ENCODE measurements at places on chromosomes 16 and 17.

DNA sequence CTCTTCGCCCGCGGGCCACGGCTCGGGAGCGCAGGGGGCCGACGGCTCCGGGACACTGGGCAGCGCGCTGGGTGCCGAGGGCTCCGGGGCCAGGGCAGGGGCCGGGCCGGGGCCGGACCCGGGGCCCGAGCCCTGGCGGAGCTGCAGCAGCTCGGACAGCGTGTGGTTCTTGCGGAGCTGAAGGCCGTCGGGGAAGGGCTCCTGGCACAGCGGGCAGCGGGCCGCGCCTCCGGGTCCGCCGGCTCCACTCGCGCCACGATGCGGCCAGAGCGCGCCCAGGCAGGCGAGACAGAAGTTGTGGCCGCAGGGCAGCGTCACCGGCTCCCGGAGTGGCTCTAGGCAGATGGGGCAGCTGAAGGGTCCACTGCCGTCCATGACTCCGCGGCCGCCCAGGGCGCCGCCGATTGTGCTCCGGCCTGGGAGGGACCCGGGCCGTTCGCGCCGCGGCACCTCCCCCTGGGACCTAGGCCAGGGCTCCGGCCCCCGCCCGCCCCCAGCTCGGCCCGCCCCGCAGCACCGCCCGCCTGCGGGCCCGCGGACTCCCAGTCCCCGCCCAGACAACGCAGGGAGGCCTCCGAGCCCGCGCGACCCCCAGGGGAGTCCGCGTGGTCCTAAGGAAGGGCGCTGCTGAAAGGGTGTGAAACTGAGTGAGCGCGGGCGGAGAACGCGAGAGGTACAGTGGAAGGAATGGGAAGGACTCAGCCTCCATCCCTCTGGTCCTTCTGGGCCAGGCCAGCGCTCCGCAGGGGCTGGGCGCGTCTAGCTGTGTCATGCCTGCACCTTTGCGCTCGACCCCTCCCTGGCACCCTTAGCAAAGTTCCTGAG is at the start of gene TRIM47:
TRIM47 (minus strand) TSS at position 408 of the 825 bp plus-strand sequence; CDS start at position 375, 33 bp downstream.
- no peak for DNase-seq

DNA sequence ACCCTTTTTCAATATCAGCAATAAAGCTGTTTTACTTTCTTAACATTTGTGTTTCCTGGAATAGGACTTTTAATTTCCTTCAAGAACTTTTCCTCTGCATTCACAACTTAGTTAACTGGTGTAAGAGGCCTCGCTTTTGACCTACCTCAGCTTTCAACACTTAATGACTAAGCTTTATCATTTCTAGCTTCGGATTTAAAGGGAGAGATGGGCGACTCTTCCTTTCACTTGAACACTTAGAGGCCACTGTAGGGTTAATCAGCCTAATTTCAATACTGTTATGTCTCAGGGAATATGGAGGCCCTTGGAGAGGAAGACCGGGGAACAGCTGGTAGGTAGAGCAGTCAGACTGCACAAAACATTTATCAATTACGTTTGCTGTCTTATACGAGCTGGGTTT is 4.7 kb downstream of the SYNRG start:
- DNase-seq: no peak

GRCh38 chr16:12740986-12741610 is 62.6 kb downstream of the CPPED1 start:
- DNase-seq: no peak

- DNase-seq: no peak
Measured at GRCh38 chr17:27896701-27897100, 3.5 kb upstream of the LYRM9 start.

DNA sequence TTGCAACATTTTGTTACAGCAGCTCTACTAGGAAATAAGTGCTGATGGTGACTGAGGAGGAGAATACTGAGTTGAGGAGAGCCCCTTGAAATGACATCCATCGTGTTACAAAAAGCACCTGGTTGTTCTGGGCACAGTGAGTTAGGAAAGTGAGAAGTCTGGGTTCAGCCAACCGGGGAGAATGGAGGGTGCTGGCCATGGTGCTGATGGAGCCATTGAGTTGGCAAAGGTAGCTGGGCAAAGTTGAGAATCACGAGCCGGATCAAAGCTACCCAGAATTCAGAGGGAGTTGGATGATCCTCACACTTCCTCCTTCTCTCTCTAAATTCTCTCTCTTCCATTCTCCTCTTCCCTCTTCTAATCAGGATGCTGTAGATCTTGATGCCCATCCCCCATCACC is 35.0 kb upstream of the ASIC2 start:
- no peak for DNase-seq

DNA sequence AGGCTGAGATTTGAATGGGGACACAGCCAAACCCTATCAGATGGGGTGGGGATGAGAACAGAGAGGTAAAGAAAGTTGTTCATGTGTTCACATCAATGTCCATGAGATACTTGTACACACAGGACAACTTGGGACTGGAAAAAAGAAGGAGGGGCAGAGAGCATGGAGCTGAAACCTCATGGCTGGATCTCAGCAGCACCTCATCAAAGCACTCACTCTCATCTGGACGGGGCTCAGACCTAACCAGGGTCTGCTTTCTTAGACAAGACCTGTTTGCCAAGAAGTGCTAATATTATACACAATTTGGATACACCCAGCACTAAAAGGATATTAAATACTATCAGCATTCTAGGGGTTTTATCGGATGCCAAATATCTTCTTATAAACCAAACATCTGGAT is 399.8 kb downstream of the SLC39A11 start:
- no peak for DNase-seq

DNA sequence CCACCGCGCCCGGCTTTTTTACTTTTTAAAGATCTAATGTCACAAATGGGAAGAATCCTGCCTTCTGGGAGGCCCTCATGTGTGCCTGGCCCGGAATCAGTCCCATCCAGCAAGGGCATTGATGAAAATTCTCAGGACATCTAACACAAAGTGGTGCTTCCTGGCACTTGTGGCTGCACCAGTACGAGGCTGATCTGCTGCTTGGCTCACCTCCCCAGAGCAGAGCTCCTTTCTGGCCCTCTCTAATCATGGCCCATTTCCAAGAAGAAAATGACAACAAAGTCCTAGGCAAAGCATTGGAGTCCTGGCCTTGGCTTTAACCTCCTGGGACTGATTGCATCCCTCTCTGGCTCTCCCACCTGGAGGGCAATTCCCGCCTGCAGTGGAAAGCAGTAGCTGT is 50.7 kb upstream of the SIAH1 start:
- DNase-seq: no peak

DNA sequence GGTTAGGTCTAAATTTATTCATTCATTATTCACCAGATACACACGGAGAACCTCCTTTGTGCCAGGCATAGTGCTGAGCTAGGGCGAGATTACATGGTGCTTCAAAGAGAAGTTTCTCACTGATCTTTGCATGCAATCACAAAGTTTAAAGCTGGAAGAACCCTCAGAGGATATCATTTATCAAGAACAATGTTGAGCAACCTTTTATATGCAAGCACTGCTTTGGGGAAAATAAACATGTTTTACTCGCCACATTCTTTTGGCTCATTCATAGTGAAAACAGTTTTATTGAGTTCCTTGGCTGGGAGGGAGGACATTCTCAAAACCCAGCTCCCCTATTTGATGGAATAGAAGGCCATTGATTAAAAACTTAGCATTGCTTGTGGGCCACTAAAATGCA is 49.8 kb upstream of the XYLT1 start:
- DNase-seq: no peak

DNA sequence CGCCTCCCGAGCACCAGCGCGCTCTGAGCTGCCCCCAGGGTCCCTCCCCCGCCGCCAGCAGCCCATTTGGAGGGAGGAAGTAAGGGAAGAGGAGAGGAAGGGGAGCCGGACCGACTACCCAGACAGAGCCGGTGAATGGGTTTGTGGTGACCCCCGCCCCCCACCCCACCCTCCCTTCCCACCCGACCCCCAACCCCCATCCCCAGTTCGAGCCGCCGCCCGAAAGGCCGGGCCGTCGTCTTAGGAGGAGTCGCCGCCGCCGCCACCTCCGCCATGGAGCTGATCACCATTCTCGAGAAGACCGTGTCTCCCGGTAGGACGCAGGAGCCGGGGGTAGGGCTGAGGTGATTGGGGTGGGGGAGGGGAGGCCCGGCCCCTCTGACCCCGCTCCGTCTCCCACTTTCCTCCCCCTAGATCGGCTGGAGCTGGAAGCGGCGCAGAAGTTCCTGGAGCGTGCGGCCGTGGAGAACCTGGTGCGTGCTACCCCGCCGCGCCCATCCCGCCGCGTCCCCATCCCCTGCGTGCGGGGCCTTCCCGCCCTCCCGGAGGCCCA is 329 bp downstream of the KPNB1 start:
- DNase-seq: peak; percentile 30

DNA sequence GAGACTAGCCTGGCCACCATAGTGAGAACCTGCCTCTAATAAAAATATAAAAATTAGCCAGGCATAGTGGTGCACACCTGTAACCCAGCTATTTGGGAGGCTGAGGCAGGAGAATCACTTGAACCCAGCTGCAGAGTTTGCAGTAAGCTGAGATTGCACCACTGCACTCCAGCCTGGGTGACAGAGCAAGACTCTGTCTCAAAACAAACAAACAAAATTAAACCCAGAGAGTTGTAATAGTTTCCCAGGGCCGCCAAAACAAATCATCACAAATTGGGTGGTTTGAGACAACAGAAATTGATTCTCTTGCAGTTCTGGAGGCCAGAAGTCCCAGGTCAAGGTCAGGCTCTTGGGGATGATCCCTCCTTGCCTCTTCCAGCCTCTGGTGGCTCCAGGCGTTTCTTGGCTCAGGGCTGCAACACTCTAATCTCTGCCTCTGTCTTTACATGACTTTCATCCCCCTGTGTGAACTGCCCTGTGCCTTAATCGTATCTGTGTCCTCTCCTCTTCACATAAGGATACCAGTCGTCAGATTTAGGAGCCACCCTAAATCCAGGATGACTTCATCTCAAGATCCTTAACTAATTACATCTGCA is 100.3 kb upstream of the NOL11 start:
- DNase-seq: no peak

DNA sequence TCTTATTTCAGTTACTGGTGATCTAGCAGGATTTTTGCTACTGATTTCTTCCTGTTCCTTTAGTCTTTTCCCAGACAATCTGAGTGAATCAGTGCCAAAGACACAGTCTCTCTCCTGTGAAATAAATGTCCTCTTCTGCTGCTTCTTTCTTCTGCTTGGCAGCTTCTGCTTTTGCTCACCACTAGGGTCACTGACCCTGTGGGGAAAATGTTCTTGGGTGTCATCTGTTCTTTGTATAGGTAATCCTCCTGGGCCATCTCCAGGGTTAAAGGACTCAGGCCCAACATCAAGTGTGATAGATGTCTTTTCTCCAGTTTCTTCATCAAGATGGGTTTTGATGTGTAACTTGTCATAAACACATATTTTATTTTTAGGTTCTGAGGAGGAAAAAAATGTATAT is 5.2 kb downstream of the PALB2 start:
- no peak for DNase-seq

GRCh38 chr17:74481621-74482020 is 15.2 kb downstream of the CD300A start:
- DNase-seq: no peak

DNA sequence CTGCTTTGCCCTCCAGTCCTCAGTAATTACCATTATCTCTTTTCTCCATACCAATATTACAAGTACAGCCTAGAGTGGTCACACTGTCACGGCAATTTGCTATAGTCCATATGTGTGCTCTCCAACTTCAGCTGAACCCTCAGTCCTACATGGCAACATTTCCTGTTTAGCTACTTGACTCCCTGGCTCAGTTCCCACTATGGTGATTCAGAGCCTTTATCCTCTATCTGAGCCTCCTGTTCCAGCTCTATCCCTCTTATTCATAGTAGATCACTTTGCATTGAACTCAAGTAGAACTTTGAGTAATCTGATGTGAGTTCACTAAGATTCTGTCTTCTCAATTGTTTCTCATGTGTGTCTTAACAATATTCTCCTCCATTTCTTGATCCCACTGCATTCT is 43.7 kb upstream of the GOSR1 start:
- no peak for DNase-seq

- no peak for DNase-seq
Measured at GRCh38 chr17:56130631-56131030, 22.6 kb upstream of the ANKFN1 start.

DNA sequence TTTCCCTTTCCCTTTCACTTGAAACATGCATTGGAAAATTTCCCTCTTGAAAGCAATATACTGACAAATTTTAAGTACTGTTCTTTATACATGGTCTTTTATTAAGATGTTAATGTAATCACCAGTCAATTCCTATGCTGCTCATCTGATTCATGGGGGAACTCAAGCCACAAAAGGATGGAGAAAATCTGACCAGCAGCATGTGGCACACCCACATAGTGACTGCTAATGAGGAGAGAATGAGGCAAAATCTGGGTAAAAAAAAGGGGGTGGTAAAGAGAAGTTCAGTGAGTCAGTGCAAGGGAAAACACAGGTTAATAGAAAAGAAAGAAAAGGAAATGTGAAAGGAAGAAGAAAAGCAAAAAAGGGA is 11.3 kb downstream of the RFFL start:
- DNase-seq: no peak

GRCh38 chr17:69949496-69949895 is 125.5 kb upstream of the KCNJ16 start:
- no peak for DNase-seq

GRCh38 chr16:87821376-87822107 is 47.8 kb downstream of the SLC7A5 start:
- no peak for DNase-seq

GRCh38 chr16:75288596-75289120 is 37.2 kb upstream of the BCAR1 start:
- peak; percentile 12 for DNase-seq

- peak; percentile 49 for DNase-seq
Measured at GRCh38 chr17:76268015-76268749, 3.0 kb downstream of the UBALD2 start.

- no peak for DNase-seq
Measured at GRCh38 chr17:3695723-3696411, at the start of gene P2RX5. P2RX5 (minus strand) TSS chr17:3696155; CDS start chr17:3696005, 150 bp downstream.
